ENCODE measurements at places on chromosomes 1 and 21.

DNA sequence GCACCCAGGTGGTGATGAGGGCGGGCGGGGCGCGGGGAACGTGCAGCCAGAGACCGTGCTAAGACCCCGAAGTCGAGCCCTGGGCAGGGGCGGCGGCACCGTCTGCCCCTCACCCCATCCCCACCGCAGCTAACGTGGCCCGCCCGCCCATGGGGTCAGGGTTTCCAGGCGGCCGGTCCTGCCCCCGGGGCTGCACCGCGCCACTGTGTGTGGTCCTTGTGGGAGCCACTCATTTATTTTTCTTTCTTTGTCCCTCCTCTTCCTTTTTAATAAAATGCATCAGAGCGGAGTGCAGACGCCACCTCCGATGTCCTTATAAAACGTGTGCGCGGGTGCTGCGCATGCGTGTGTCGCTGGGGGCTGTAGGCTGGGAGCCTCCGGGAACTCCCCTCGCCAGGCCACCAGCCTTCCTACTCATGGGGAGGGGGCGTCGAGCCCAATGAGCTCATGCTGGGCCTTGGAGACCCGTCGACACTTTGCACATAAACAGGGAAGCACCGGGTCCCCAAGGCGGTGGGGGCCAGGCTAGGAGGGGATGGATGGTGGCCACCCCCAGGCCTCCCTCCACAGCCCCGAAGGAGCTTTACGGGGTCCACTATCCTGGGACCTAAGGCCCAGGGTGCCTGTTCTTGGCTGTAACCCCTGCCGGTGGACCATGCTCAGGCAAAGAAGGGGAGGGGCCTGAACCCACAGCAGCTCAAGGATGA lies 59.9 kb downstream of the WNT9A start:
- no peak for DNase-seq

DNA sequence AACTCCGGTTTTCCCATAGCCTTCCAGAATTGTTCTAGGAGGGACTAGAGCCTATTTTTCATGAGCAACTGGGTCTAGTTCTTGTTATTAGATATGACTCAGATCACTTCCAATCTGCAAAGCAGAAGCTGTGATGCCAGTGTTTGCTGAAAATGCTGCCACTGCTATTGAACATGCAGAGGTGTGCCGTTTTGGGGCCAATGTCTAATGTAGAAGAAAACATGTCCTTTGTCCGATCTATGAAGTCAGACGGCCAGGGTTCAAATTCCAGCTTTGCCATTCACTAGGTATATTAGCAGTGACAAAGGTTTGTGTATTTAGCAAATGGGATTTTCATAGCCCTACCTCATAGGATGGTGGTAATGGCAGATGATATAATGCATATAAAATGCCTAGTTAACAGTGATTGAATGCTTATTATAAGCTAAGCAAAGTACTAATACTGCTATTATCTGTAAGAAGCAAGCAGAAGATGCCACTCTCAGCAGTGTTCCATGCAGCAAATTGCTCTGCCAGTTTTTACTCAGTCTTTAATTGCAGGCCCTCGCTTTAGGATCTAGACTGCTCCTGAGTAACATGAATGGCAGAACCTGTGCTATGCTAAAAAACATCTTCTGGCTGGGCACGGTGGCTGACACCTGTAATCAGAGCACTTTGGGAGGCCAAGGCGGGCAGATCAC lies 40.1 kb upstream of the CXADR start:
- no peak for DNase-seq

DNA sequence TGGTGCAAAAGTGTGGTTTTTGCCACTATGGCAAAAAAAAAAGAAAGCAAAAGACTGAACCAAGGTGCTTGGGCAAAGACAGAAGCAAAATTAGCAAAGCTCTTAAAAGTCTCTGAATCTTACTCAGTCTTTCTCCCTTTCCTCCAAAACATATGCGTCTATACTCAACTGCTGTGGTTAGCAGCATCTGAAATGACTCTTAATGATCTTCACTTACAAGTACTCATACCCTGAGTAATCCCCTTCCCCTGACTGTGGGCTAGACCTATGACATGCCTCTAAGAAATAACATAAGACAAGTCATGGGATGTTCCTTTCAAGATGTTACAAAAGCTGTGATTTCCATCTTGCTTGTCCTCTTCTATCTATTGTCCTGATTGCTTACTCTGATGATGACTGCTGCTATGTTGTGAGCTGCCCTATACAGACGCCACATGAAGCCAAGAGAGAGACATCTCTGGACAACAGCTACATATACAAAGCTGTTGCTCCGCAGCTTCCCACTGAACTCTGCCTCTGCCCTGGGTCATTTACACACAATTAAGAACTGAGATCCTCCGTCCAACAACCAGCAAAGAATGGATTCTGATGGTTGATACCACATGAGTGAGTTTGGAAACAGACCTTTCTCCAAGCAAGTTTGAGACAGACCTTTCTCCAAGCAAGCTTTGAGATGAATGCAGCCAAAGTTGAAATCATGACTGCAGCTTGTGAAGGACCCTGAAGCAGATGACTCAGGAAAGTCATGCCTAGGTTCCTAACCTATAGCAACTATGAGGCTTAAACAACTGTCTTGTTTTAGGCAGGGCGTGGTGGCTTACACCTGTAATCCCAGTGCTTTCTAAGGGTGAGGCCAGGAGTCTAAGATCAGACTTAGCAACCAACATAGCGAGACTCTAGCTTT lies 55.2 kb downstream of the PUM1 start:
- no peak for DNase-seq

DNA sequence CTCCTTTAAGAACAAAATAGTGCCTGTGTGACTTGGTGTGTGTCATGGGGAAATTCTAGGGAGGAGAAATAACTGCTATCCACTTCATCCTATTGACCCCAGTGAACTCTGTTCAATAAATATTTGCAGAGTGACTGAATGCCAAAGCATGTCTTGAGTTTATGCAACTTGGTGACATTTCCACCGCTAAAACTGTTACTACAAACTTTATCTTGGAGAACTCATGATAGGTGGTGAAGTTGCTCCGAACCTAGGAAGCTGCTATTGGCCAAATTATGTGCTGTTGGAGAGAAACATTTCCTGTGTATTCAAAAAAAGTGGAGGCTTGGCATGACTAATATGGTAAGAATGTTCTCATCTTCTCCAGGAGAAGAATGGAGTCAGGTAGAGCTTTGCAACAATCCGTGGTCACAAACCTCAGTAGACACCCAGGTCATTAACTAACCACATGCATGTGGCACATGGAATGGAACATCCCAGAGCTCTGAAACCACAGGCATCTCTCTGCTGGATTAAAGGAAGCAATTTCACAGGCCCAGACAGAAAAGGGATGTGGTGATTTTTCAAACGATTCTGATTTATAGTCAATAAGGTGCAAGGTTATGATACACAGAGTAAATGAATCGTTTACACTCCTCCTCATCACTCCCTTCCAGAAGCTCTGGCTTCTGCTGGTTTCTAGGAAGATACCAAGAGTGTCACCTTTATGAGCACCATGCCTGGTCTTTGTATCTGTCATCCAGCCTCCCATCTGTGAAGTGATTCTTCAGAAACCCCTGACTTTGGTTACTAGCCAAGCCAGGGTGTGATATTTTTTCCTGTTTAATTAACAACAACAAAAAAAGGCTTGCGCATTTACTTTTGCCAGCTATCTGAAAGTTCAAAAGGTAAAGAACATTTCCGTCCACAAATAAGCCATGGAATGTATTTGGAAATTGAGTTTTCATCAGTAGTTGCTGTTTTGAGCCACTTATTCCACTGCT lies 361.1 kb downstream of the TGFB2 start:
- DNase-seq: no peak

GRCh38 chr21:41695513-41695912 lies 71.3 kb downstream of the RIPK4 start:
- no peak for DNase-seq

DNA sequence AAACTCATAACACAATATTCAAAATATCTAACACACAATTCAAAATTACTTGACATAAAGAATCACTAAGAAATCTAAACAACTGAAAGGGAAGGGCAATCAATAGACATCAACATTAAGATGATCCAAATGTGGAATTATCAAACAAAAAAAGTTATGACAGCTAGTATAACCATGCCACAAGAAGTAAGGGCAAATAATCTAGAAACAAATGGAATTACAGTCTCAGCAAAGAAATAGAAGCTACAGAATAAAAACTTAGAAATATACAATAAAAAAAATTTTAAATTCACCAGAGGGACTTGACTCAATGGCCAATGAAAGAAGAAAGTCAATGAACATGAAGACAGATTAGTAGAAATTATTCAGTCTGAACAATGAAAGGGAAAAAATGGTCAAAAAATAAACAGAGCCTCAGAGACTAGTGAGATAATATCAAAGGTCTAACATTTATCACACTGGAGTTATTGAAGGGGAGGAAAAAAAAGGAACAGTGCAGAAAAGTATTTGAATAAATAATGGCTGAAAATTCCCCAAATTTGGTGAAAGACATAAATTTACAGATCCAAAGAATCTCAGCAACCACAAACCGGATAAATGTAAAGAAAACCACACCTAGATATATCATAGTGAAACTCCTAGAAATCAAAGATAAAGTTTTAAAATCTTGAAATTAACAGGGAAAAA lies 41.8 kb downstream of the BARHL2 start:
- no peak for DNase-seq

GRCh38 chr1:183218971-183219615 lies 33.0 kb downstream of the LAMC2 start:
- no peak for DNase-seq

- DNase-seq: no peak
Observed at GRCh38 chr1:17278996-17279830, 28.8 kb upstream of the PADI4 start.

GRCh38 chr1:160520999-160521398 lies 2.1 kb downstream of the SLAMF6 start:
- DNase-seq: no peak

DNA sequence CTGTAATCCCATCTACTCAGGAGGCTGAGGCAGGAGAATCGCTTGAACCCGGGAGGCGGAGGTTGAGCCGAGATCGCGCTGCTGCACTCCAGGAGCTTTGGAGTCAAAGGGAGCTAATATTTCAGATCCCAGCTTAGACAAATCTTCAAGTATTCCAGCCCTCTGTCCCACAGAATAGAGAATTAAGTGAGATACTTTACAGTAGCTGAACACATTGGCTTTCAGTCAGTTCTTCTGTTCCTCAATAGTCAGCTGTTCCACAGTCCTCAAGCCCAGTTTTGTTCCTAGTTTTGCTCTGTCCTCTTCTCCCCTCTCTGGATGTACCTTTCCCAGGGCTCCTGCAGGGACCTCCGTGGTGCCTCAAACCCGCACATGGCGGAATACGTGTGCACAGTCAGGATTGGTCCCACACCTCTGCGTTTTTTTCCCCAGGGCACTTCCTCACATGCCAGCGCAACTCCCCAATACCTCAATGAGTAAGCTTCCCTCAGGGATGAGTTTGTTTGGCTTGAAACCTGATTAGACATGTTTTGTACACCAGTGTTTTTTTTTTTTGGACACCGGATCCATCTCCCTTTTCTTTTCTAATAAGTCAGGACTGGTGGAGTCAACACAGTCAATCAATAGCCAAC lies 1.2 kb downstream of the MFN2 start:
- no peak for DNase-seq

GRCh38 chr1:10860218-10860617 lies 63.8 kb upstream of the CASZ1 start:
- DNase-seq: no peak

- no peak for DNase-seq
Observed at GRCh38 chr1:227395426-227396028, 77.2 kb upstream of the CDC42BPA start.

DNA sequence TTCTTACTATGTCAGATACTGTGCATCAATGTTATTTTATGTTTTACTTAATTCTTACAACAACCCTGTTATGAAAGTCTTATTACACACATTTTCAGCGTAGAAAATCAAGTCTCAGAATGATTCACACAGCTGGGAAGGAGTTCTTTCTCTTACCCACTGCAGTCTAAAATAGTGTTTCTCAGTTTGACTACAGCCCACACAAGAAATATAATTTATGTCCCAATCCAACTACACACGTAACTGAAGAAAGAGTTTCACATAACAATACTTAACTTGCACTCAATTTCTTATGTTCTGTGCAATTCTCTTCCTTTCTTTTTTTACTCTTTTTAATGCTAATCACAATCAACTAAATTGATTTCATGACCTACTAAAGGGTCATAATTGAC lies 252.8 kb upstream of the ADGRL2 start:
- no peak for DNase-seq

- no peak for DNase-seq
Observed at GRCh38 chr21:26185446-26185845, 14.9 kb upstream of the APP start.

DNA sequence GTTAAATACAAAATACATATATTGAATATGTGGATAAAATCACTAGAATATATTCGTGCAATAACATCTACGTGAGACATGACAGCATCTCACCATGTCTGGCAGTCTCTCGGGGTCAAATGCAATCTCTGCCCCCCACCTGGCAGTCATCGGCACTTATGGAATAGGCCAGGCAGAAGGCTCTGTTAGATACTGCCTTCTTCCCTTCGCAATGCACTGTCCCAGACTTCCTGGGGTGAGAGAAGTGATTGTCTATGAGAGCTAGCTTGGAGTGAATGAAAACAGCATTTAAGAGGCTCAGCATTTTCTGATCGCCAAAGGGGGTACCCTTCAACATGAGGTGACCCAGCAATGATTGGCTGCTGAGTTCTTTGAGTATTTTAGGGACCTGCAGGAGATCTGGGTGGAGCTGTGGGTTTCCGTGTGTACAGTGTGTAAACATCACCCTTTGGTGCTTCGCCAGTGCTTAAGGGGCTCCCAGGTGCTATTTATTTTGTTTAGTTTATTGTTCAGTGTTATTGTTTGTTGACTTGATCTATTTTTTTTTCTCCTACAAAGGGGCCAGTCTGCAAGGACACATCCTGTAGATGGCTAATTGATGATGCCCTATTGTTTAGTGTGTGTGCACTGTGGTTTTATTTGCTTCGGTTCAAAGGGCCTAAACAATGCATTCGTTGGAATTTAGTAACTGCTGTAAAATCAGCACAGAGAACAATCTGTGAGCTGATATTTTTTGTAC lies 10.2 kb downstream of the ERG start:
- no peak for DNase-seq

GRCh38 chr1:231315887-231316286 lies 21.8 kb downstream of the EXOC8 start:
- DNase-seq: peak; percentile 44

GRCh38 chr1:2606881-2607621 lies 20.5 kb downstream of the PRXL2B start:
- DNase-seq: no peak

GRCh38 chr1:118984086-118984721 lies 3.9 kb downstream of the TBX15 start:
- DNase-seq: no peak

- no peak for DNase-seq
Observed at GRCh38 chr1:2517966-2518365, 8.4 kb downstream of the PANK4 start.

DNA sequence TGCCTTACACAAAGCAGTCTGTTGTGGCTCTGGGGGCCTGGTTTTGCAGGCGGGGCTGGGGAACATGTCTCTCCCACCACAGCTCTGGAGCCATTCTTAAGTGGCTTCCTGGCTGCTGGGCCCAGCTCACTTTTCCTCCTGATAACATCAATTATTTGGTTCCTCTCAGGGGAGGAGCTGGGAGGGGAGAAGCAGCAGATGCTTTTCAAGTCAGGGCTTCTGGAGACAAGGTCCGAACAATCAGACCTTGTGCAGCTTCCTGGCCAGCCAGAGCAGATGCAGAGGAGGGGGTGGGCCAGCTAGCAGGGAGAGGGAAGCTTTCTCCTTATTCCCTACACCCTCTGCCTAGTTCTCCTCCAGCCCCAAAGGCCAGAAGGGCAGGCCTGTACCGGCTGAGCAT lies 3.7 kb upstream of the PAQR6 start:
- no peak for DNase-seq

GRCh38 chr1:46183079-46183847 lies 7.0 kb upstream of the P3R3URF start:
- DNase-seq: no peak

- DNase-seq: no peak
Observed at GRCh38 chr21:29149808-29150425, 19.5 kb downstream of the MAP3K7CL start.

All from GM19239 (cell line).